ENCODE measurements at places on chromosomes 16 and 17. TPM values are rescaled to one million over a fixed set of nuclear protein-coding genes. Genes with fewer than 3 reads are reported as not detected.

Gene RAB37
- not detected for total RNA-seq

Gene CDH5
- not detected for total RNA-seq

Gene RNF43
- 1.2 TPM for total RNA-seq

Gene TRPV3
- total RNA-seq = 0.16 TPM

Gene HSD17B1
- total RNA-seq = 1.5 TPM

Gene FOXC2
- 15.9 TPM for total RNA-seq

Gene RNU2-1
- total RNA-seq = 4,186 TPM

Gene CDRT4
- 8.8 TPM for total RNA-seq

Gene NDE1
- total RNA-seq = 27.6 TPM

Gene GP1BA
- total RNA-seq = not detected

Gene GLOD4
- total RNA-seq = 61.8 TPM

Gene PHOSPHO1
- 0.95 TPM for total RNA-seq

All from astrocyte (in vitro differentiated cells and primary cell).